CD4-positive, alpha-beta T cell treated with Interleukin-12 subunit alpha and Interleukin-12 subunit beta, for 1 hour (primary cell): ENCODE measurements at places on chromosomes 3 and 15.
A peak's percentile ranks its signal among the peaks of the same experiment; 100 is the strongest.

DNA sequence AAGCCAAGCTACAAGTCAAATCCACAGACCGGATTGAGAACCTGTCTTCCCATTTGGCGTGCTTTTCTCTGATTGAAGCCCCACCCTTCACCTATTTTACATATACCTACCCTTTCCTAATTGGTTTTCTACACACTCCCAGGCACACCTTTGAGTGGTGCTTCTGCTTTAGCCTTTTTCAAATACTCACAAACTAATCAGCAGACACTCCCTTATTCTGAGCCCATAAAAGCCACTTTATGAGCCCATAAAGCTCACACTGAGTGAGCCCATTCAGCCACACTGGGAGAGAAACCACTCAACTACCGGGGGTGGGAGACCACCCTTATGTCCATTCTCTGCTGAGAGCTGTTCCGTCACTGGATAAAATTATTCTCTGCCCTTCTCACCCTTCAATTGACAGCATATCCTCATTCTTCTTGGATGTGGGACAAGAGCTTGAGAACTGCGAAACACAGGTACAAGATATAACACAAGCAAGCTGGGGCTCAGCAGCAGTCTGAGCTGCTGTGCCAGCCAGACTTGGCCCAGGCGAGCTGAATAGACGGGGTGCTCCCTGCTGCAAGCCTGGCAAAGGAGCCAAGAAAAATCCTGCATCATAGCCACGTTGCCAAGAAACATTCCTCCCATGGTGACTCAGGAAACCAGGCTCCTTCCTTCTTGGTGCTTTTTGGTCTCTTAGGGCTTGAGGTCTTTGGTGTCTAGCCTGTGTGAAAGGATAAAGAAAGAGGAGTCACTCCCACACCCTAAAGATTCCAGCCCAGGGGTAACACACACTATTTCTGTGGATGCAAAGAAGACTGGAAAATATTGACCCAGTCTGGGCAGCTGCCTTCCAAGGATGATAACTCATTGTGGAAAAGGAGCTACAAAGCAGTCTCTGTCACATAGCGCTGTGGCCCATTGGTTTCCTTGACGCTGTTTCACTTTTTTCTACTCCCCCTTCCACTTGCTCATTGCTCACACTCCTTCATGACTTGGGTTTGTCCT lies 609.7 kb downstream of the MCTP2 start:
- no peak for DNase-seq

DNA sequence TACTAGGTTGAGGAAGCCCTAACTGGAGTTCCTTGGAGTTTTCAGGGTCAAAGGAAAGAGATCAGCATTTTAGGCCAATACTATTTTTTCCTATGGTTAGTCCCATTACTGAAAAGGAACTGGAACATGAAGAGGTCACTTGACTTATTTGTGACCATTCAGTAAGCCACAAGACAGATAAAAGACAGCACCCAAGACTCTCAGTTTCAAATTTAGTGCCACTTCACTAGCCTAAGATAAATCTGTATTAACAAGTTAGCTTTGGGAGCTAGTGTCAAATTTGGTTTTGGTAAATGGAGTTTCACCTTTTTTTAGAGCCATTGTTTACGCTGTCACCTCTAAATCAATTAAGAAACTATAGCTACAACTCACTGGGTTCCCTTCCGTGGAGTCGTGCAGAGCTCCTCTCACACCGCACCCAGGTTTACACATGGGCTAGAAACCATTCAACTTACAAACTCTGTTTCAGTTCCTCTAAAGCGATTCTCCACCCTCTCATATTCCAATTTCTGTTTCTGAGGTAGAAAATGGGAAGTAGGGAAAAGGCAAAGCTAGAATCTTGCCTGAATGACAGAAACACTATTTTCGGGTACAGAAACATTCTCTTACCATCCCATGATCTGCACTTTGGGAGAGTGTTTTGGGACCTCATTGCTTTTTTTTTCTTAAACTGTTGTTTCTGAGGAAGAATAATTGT lies 14.4 kb downstream of the CCDC32 start:
- DNase-seq: no peak

DNA sequence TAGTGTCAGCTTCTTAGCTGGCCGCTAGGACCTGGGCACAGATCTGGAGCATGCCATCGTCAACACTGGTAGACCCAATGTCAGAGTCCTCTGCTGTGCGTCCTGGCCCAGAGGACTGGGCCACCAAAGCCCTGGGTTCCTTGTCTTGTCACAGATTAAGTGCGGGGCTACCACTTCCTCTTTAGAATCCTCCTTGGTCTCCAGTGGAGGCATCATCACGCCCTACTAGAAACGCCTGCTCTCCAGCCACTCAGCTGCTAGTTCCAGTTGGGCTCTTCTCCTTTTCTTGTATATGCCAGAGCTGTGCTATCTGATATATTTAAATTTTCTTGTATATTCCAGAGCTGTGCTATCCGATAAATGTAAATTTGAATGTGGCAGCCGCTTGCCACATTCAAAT lies 11.2 kb downstream of the PPCDC start:
- DNase-seq: no peak

- no peak for DNase-seq
These were observed 7.8 kb downstream of the DNASE1L3 start for GRCh38 chr3:58202917-58203360.

DNA sequence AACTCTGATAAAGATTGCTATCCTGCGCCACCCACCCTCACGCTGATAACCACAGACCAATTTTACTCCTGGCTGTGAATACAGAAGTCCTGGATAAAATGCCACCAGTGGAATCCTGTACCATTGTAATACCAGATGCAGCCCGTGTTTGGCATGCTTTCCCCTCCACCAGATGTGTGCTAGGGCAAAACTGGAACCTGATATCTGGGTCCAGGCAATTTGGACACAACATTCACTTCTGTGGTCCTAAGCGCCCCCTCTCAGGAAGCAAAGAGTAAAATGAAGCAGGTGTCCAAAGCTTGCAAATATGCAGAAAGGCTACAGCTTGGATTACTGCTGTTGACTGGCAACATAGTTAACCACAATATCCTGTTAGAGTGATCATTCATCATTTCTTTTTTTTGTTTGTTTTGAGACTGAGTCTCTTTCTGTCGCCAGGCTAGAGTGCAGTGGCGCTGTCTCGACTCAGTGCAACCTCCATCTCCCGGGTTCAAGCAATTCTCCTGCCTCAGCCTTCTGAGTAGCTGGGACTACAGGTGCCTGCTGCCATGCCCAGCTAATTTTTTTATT lies 32.8 kb downstream of the LOXL1 start:
- DNase-seq: peak; percentile 52

DNA sequence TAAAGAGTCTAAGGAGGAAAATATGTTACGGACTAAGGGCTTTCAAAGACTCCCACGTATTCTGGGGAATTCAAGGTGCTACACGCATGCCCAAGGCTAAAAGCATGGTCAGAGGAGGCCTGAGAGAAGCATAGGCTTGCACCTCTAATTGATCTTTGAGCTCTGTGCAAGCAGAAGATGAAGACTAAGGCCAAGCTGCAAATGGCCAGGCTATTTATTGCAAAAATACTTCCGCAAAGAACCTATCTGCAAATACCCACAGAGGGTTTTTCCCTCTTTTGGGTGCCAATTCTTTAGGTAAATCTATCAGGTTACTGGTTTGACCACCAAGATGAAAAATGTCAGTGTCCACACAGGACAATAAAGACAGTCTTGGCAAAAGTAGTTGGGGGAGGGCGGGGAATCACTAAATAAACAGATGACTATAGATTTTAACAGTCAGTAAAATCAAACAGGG lies 119.5 kb downstream of the STAG1 start:
- no peak for DNase-seq

GRCh38 chr3:170437176-170437575 lies 18.5 kb downstream of the CLDN11 start:
- DNase-seq: no peak

DNA sequence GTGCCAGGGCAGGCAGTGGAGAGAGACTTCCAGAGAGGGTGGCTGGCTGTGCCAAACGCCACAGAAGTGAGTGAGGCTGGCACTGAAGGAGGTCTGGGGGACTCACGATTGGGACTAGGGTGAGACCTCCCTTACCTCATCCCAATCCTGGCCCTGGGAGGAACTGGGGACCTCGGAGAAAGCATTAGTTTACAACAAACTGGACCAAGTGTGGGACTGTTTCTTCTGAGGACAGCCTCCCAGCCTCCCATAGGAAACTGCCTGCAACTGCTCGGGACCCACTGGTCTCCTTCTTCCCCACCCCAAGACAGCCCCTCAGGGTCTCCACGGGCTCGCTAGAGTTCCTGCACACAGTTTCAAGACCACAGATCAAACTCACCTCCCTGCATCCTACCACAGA lies 45.4 kb downstream of the ST6GAL1 start:
- no peak for DNase-seq

DNA sequence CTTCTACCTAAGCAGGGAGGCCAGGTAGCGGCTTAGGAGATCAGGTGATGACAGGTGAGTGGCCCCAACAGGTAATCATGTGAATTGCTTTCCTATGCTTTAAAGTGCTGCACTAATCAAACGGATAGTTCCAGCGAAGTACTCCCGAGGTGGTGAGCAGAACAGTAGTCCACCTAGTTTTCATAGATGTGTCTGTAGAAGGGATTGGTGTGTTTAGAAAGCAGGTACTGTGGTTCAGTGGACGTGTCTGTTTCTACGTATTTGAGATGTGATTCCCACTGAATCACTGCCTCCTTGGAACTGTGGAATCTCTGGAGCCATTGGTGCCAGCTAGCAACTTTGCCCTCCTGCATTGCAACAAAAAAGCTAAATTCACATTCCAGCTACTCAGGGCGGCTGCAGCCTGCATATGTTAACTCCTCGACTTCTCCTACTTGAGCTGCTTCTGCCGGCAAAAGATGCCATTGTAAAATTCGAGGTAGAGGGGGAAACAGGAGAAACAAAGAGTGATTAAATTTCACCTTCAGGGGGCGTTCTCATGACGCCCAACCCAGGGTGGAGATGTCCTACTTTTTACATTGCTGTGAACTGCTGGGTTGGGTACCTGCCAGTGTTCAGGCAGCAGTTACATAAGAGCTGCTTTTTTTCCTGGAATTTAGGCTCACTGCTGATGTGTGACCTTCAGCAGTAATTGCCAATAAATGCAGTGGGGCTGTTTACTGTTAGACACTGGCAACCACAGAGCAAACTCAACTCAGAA lies 227.3 kb downstream of the ITPR1 start:
- peak; percentile 57 for DNase-seq

GRCh38 chr15:71761649-71762048 lies 48.7 kb upstream of the NR2E3 start:
- DNase-seq: no peak

DNA sequence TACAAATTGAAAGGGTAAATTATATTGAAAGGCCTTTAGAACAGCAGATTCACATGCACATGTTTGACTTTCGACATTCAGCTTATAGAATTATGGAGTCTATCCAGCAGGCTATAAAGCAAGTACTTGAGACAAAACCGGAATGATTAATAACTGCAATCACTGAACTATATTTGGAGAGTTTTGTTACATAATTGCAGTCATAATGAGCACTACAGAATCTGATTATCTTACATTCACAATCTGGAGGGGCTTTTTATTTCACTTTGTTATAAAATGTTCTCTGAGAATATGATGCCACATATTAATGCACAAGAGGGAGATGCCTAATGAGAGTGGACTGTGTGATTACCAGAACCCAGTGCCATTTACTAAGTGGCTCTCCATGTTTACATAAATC lies 64.3 kb downstream of the NSUN3 start:
- no peak for DNase-seq

- DNase-seq: no peak
These were observed 78.6 kb downstream of the FHIT start for GRCh38 chr3:61172684-61173083.

DNA sequence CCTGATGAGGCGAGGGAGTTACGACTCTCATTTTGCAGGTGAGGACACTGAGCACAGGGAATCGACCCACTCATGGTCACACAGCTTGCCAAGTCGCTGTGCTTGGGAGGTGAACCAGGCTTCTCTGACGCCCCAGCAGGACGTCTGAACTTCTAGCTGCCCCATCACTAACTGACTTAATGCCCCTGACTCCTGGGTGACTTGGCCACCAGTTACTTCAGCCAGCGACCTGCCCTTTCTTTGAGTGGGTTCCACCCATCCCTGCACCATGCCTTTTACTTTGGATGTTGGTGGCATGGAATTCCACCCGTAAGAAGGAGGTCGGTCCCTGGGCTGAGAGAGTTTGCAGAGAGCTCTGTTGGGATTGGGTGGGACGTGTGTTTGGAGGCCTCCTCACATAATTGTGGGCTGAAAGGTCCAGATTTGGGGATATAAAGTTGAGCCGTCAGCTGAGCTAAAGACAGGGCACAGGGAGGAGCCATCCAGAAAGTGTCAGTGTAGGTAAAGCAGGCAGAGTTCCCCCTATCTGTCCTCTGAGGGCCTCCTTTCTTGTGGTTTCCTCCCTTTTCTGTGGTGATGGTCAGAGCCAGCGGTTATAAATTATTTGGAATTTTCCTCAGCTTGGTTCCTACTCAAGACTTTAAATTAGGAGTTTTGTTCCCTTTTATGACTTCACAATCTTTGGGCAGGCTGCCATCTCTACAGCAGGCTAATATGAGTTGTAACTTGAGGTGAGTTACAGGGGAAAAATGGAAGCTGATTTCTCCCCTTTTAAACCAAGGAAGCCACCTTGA lies 55.0 kb downstream of the FLNB start:
- DNase-seq: no peak

DNA sequence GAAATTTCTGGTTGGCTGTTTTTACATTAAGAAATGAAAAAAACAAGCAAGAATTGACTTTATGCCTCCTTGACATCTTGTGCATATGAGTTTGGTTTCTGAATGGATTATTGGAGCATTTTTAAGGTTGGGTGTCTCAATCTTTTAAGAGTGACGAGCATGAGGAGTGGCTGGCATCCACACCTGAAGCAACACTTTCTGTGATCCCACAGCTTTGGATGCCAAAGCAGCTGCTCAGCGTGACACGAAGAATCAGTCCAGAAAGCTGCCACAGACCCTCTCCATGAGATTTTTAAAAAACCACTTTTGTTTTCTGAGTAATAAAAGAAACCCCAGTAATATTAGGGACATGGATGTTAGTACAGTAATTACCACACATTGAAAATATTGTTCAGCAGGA lies 154.5 kb downstream of the KLF13 start:
- DNase-seq: no peak

GRCh38 chr3:23608650-23609049 lies 197.1 kb upstream of the UBE2E1 start:
- no peak for DNase-seq

DNA sequence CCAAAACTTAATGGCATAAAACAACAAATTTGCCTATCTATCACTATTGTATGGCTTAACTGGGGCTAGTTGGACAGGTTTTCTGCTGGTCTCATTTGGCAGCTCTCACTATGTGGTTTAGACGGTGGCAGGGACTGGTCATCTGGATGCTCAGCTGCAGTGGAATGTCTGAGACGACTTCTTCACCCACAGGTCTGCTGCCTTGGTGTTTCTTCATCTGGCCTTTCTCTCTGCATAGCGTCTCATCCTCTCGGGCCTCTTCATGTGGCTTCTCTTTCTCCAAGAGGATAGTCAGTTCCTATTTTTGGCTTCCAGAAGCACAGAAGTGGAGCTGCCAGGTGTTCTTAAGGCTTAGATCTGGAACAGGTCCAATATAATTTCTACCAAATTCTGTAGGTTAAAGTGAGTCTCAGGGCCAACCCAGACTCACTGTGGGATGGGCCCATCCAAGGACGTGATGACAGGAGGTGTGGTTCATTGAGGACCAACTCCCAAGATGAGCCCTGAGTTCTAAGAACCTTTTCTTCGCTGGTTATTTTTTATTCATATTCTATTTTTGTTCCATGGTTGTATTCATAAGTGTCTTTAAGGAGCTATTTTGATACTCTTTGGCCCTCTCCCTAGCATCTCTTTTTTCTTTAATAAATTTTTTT lies 18.6 kb downstream of the UBE2Q2 start:
- no peak for DNase-seq

- DNase-seq: no peak
These were observed 50.0 kb upstream of the VPS8 start for GRCh38 chr3:184761976-184762375.
